ENCODE measurements at places on chromosomes 12 and 14.
A peak's percentile ranks its signal among the peaks of the same experiment; 100 is the strongest.

GRCh38 chr12:109779382-109779781 is 53.8 kb downstream of the TRPV4 start:
- no peak for DNase-seq

DNA sequence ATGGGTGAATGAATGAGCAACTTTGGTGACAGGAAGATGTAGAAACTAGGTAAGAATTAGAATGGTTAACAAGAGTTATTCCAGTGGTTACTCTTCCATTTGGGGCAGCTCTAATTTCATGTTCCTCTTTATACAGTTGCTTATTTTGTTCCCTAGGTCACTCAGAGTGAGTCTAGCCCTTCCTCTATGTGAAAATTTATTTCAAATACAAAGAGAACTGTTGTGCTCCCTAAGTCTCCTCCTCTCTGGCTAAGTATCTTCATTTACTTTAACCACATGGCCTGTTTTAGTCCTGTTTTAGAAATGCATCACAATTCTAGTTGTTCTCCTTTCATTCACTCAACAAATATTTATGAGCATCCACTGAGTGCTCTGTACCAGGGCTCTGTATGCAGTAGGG is 51.1 kb upstream of the HIF1A start:
- no peak for DNase-seq

DNA sequence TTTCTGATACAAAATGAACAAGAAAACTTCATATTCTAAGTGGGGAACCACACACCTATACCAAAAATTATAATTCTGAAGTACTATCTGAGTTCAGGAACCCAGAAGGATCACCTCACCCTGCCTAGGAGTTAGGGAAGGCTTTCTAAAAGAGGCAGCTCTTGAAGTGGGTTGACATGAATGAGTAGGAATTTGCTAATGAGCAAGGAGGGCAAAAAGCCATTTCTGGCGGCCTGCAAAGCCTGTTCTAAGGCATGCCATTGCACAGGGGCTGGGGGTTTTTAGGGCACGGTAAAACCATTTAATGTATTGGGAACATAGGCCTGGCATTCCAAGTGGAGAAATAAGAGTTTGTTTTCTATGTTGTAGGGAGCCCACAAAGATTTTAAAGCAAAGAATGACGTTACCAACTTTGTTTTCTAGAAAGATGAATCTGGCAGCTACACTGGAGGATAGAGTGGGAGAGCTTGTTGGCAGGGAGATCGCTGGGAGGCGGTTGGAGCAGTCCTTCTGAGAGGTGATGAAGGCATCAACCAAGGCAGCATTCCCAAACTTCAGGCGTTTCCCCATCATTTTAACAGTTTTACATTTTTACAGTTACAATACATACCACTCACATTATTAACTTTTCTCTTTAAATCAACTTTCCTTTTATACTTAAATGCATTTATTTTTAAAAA is 14.1 kb downstream of the IFT43 start:
- DNase-seq: no peak

DNA sequence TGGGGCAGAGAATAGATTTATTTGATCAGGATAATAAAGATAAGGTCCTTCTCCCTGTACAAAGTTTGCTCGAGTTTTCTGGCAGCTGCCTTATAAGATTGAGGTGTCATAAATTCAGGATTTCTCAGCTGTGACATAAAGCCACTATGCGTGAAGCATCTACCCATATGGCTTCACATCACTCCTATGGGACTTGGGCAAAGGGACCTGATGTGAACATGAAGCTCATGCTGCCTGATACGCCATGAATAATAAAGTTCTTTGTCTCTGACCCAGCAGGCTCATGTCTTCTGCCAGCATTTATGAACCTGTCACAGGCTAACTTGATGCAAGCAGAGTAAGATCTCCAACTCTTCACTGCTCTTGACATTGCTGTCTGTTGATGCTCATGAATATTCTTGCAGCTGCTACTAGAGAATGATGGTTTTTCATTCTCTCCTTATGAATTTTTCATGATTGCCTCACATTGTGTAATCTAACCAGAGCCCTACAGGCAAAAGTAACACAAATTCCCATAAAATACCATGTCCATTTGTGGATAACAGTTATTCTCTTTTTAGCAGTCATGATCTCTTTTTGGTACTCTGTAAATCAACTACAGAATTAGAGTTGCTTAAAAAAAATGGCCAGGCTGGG is 49.0 kb upstream of the CPNE8 start:
- DNase-seq: no peak

DNA sequence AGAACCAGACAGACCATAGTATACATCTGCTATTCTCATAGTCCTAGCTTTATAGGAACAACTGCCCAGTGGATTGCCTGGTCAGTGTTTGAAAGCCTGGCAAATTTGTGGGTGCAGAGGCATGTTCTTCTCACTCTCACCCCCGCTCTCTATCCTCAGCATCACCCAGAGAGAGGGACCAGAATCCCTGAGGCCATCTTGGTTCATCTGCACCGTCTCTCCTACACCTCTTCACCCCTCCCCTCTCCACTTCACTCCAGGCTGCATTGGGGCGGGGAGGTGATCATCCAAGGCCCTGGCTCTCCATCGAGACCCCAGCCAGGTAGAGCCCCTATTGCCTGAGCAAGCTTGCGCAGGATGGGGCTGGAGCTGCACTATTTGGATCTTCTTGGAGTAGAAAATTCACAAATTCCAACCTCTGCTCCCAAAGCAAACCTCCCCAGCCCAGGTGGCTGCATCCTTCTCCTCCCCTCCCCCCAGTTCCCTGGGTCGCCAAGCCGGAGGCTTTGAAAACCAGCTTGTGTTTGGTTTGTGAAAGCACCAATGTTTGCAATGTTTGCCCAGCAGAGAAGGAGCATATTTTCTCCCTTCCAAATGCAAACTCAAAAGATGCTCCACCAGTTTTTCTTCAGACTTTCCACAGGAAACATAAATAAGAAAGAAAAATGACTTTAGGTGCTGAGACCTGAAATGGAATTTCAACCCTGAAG is 18.6 kb upstream of the COL2A1 start:
- no peak for DNase-seq

DNA sequence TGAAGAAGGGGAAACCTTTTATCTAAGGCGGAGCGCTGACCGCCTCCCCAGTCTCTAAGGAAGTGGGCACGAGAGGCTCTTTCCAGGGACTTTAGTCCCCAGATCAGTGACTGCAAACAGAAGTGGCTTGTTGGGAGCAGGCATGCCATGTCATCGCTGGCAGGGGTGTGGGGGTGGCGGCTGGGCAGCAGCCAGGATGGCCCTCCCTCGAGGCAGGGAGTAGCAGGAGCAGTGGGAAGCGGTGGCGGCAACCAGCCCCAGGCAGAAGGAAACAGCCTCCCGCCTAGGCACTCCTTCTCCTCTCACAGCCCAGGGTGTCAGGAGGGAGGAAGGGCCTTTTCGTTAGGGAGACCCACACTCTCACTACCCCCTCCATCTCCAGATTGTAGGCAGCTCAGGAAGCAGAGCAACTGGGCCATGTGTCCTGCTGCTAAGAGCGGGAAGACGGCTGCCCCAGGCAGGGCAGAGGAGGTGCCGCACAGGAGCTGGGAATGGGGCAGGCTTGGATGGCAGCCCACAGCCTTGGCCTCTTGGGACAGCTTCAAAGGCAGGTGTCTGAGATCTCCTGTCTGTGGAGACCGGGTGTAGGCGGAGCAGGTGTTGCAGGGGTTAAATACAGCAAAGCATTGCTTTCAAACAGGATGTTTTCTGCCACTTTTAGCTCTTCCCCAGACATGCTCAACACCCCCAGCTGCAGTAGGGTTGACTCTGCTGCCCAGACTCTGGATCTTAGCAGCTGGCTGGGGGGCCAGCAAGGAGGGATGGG is 21.8 kb downstream of the VDR start:
- no peak for DNase-seq

DNA sequence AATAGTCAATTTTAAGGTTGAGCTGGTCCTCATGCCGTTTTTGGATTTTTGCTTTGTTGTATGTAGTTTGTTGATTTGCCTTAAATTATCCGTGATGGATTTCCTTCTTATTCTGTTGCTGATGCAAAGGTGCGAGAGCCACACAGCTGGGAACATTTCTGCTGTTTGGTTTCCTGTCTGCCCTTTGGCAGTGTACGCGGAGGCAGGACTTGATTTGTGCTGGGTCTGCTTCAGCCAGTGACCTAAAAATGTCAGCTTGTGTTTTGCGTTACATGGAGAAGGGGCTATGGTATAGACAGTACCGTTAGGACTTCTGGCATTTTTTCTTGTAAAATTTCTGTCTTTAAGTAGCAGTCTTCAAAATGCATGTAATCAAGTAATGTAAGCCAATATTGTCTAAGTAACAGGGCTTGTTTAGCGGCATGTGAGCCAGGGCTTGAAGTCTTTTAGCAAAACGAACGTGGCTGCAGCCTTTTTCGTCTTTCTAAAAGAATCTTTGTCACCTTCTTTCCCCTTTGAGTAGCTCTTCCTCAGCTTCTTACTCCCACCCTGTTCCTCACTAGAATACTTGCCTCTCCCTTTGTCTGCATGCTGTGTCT is 18.2 kb upstream of the RD3L start:
- DNase-seq: no peak

GRCh38 chr14:62796431-62796830 is 248.8 kb downstream of the KCNH5 start:
- no peak for DNase-seq

- no peak for DNase-seq
These were observed 4.9 kb upstream of the AP1G2 start for GRCh38 chr14:23572524-23572828.

- no peak for DNase-seq
These were observed 935 bp upstream of the CRIP1 start for GRCh38 chr14:105485739-105486162.

DNA sequence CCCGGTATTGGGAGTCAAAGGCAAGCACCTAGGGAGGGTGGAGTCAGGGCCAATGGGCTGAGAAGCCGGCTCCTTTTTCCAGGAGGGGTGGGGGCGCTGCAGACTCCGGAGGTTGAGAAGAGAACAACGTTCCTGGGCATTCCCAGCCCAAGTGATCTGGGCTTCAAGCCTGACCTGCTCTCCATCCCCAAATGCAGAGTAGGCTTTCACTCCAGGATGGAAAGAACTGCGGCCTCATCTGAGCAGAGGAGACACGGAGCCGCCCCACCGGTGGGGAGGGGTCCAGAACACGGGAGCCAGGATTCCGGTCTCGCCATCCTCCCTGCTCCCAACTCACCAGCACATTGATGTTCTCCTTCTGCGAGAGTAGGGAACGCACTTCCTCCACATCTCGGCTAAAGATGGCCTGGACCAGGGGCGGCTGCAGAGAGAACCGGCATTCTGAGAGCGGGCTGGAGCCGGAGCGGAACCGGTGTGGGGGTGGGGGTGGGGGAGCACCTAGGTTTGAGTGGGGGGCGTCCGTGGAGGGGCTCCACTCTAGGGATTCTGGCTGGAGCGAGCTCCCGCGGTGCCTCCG is 605 bp downstream of the ANKRD52 start:
- peak; percentile 4 for DNase-seq

GRCh38 chr12:127928615-127929571 is 338.1 kb upstream of the TMEM132C start:
- DNase-seq: no peak
